ENCODE measurements at places on chromosomes 2 and 18. TPM values are rescaled to one million over a fixed set of nuclear protein-coding genes. Genes with fewer than 3 reads are reported as not detected.

Gene REG3A
- total RNA-seq: not detected

DNA sequence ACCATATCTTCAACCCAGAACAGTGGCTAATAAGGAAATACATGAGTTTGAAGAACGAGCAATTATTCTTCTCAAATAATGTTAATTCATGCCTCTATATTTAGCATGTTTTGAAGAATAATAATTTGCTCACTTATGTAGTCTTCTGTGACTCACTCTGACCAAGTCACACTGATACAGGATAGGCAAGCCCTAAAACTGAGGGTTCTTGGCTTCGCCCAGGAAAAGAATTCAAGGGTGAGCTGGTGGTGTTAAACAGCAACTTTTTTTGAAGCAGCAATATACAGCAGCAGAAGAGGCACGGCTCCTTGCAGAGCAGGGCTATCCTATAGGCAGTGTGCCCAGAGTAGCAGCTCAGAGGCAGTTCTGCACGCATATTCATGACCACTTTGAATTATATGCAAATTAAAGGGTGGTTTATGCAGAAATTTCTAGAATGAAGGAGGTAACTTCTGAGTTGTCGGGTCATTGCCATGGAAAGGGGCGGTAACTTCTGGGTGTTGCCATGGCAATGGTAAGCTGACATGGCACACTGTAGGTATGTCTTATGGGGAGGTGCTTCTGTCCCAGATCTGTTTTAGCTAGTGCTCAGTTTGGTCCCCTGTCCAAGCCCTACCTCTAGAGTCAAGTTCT, 200.6 kb downstream of the RND3 start:
- no peak for DNase-seq

Gene FKBP1B
- 0.64 TPM for total RNA-seq

Gene PID1
- not detected for total RNA-seq

- no peak for DNase-seq
These were observed 136.9 kb upstream of the CAB39 start for GRCh38 chr2:230575642-230576324.

Gene POTEJ
- not detected for total RNA-seq

- DNase-seq: no peak
These were observed 665 bp upstream of the HRH4 start for GRCh38 chr18:24459772-24460171.

DNA sequence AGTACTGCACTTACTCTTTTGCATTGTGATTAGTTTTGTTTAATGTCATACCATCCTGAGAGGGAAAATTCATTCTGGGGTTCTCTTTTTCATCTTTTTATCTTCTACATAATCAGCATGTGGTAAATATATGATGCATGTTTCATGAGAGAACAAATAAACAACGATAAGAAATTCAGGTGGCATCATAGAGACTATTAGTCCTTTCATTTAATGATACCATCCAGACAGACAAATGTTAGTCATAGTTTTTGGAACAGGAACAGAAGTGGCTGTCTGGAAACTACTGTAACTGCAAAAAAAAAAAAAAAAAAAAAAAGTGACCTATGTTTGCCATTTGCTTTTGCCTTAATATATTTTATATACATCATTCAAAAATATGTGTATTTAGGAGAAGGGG, 761.0 kb downstream of the EPHA4 start:
- DNase-seq: no peak

Gene KCNE4
- not detected for total RNA-seq

Gene POTEI
- total RNA-seq: not detected

Gene ZNF516
- 7.9 TPM for total RNA-seq

DNA sequence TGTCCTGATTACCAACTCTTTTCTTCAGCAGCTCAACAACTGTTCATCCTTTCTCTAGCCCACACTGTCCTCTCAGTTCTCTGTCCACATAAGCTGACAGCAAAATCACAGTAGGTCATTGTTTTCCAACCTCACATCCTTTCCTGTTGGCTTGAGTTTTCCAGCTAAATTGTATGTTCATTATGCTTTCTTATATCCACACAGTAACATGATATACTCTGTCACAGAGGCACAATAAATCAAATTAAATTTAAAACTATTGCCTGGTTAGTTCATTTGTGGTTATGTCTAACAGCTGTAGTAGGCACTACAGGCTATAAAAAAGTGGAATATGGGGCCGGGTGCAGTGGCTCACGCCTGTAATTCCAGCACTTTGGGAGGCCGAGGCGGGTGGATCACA, 179.9 kb downstream of the ETAA1 start:
- no peak for DNase-seq

- DNase-seq: no peak
These were observed 427.0 kb downstream of the LPIN1 start for GRCh38 chr2:12173271-12173942.

Gene LOXHD1
- total RNA-seq: 0.10 TPM

GRCh38 chr2:170025223-170025622, 152.7 kb upstream of the MYO3B start:
- DNase-seq: no peak

GRCh38 chr2:190113000-190113399, 50.5 kb upstream of the MSTN start:
- DNase-seq: no peak

GRCh38 chr18:53385889-53386288, 838.6 kb downstream of the MBD2 start:
- DNase-seq: no peak

DNA sequence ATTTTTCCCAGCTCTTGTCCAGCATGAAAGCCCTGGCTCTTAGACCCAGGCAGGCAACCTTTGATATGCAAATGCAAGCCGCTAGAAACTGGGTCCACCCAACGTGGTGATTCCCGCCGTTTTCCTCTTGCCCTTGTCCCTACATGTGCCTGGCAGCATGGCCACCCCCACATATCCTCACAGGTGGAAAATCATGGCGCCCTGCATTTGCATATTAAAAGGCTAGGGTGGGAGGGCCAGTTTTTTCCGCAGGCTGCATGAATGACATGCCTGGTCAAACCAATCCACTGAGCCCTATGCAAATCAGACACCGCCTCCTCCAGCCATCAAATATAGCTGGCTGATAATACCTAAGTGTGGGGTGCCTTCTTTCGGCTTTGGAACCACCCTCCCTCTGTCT, 1091.8 kb upstream of the NXPH2 start:
- no peak for DNase-seq

DNA sequence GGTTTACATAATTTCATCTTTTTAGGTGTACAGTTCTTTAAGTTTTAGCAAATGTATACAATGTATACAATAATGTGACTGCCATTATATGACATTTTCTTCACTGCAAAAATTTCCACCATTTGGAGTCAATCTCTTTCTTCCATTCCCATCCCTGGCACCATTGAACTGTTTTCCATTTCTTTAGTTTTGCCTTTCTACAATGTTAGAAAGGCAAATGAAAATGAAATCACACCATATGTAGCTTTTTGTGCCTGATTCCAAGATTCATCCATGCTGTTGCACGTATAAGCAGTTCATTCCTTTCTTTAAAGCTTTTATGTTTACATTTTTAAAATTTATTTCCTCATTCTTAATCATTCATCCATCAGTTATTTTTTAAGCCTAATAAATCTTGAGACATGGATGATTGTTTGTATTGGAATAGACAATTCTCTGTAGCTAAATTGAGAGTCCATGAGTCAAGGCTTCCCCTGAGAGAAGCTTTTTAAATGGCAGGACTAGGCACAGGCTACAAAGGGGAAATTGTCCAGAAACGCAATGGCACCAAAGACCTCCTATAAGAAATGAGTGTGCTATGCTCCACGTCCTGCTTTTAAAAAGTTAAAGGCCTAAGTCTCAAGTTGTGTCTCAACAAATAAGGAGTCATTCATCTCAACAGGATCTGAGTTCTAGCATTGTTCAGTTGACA, 8.7 kb upstream of the COL5A2 start:
- no peak for DNase-seq

DNA sequence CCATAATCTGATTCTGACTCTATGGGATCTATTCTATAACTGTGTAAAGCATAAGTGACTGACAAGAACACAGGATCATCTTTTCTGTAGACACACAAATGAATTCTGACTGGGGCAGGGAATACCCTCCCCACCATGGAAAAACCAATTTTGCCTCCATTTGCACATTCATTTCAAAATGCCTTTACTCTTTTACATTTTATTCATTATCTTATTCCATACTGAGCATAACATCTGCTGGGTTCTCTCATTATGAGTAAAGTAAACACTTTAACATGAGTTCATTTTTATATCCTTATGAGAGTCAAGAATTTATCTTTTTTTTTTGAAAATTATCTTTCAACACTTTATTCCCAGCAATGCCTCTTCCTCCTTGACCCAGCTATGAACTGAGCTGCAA, 163.5 kb downstream of the RNF152 start:
- DNase-seq: no peak

GRCh38 chr2:64277101-64277849, 133.1 kb upstream of the PELI1 start:
- no peak for DNase-seq

All from activated naive CD4-positive, alpha-beta T cell treated with anti-CD3 and anti-CD28 coated beads, Interleukin-2, amount 50 U/mL, for 72 hours (primary cell).